Activated CD4-positive, alpha-beta T cell treated with anti-CD3 and anti-CD28 coated beads, Interleukin-10, Interleukin-2, amounts not matched to agents 100 ng/mL and 50 ng/mL, durations not matched to agents 16 hours and 8 hours (primary cell): ENCODE measurements at places on chromosomes 6 and 20.
A peak's percentile ranks its signal among the peaks of the same experiment; 100 is the strongest.

GRCh38 chr6:17583811-17584210, 16.3 kb upstream of the FAM8A1 start:
- DNase-seq, result no peak

- no peak for DNase-seq
Observed at GRCh38 chr6:31405996-31406395, 2.6 kb downstream of the MICA start.

GRCh38 chr6:40626886-40627285, 39.7 kb upstream of the LRFN2 start:
- no peak for DNase-seq

DNA sequence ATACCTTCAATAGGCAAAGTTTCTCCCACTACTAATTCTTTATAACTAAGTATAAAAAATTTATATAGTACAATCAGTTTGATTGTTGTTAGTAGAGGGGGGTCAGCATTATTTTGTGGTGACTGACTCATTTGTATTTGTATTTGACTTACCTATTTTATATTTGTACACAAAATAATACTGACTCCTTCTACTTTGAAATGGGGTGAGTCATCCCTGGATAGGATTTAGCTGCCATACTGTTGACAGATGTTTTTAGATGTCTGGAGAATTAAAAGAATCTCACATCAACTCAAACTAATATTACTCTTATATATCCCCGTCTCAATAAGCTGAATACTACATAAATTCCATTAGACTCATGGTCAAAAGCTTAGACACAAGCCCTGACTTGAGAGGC, 114.9 kb downstream of the FRK start:
- no peak for DNase-seq

DNA sequence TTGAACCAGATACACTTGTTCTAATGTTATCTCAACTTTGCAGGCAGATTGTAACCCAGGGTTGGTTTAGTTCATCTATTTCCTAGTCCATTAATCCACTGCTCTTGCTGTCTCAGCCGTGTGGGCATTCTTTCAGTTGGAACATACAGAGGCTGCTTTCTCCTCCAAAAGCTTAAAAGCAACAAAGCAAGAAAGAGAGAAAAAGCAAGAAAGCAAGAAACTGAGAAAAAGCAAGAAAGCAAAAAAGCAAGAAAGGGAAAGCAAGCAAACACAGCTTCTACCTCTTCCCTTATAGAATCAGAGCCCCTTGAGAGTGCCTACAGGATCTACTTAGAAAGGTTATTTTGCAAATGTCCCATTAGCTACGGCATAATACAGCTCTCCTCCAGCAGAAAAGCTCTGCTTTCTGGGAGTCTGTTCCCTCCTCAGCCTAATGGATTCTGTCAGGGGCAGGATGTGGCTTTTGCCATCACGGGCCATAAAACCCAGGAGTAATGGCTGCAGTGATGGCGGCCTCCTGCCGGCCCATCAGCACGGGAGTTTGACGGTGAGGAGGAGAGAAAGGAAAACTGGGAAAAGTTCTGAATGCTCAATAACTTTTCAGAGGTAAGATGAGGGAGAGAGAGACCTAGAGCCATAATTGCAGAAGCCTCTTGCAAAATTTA, 156.8 kb upstream of the JARID2 start:
- DNase-seq, result no peak

GRCh38 chr6:158233214-158233795, 65.2 kb downstream of the GTF2H5 start:
- no peak for DNase-seq

DNA sequence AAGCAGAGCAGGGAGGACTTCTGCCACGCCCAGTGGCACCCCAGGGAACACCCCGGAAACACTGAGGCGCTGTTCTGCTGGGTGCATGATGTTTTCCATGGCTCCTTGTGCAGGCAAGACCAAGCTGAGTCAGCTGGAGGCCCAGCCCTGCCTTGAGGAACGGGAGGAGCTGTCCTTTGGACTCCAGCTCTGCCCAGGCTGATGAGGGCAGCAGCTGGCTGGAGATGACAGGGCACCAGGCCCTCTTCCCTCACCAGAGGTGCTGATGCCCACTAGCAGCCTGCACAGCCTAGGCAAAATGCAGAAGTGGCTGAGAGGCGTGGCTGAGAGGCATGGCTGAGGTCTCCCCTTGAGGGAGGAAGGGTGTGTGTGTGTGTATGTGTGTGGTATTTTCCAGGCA, 2.4 kb downstream of the C6orf132 start:
- no peak for DNase-seq

- no peak for DNase-seq
Observed at GRCh38 chr20:8424010-8424409, 291.9 kb downstream of the PLCB1 start.

DNA sequence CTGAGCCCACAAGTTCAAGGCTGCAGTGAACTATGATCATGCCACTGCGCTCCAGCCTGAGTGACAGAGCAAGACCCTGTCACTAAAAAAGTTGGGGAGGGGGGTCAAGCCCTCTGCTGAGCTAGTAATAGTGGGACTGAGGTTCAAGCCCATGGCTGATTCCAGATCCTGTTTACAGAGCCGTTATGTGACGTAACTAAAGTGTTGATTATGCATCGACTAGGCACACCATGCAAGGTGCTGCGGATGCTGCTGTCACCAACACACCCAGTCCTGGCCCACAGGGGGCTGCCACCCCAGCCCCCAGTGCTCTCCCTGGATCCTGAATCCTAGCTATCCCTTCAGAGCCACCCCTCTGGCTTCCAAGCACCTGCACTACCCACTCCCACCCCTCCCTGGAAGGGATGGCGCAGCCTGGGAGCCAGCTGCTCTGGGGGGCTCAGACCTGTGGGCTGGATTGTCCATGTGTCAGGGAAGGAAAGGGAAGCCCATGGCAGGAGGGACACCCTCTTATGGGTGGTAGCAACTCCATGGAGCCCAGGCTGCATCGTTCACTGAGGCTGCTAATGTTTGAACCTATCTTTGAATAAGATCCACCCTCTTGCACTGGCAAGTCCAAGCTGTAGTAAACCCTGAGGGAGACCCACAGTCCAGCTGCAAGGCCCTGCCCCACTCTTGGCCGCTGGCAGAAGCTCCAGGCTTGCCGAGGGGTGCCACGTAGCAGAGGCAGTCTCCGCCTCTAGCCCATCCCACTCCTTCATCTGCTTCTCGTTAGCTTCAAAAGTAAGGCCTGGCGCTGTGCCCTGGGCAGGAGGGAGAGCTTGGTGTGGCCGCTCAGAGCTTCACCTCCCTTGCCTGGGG, 95.0 kb downstream of the SNX5 start:
- no peak for DNase-seq

GRCh38 chr6:89270951-89271721, 44.0 kb downstream of the GABRR2 start:
- no peak for DNase-seq

DNA sequence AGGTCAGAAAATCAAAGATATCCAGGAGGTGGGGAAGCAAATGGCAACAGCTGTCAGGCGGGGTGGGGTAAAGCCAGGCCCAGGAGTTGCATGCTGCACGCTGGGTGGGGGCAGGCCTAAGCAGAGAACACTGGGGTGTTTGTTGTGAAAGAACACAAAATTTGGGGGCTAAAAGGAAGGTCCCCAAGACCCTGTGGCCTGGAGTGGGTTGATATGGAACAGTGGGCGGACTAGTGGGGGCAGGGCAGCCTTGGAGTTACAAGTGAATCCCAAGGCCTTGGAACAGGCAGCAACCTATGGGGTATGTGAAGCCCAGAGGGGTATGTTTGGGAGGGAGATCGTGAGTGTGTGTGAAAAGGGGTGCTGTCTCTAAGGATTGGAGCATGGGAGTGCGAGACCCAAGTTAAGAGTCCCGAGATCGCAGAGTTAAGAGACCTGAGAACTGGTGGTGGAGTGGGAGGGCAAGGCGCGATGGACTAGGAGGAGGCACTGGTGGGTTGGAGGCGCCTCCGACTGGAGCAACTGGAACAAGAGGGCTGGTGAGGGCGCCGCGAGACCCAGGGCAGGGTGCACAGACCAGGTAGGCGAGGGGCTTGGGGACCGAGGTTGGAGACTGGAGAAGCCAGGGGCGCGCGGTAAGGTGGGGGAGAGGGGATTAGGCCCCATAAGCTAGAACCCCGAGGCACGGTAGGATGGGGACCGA, 658 bp downstream of the CUL7 start:
- DNase-seq, result peak; percentile 20

- DNase-seq, result no peak
Observed at GRCh38 chr6:87692086-87692485, 9.9 kb downstream of the AKIRIN2 start.

- DNase-seq, result no peak
Observed at GRCh38 chr6:133314947-133315346, 73.8 kb downstream of the EYA4 start.

- no peak for DNase-seq
Observed at GRCh38 chr6:16633961-16634360, 127.3 kb downstream of the ATXN1 start.

DNA sequence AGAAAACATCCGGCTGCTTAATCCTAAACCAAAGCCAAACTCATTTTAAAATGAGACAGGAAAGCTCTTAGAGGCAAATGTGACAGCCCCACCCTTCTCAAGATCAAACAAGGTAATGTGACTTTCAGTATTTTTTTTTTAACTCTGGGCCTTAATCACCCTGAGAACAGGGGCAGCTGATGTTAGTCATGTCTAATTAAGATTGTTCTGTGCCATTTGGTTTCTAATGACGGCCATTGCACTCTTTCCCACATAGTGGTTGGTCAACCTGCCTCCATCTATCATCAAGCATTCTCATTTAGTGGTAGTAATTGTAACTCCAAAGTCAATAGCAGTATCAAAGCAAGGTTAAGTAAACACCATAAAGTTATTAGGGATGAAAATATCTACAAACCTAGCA, 191.6 kb upstream of the EXOC2 start:
- DNase-seq, result no peak

- no peak for DNase-seq
Observed at GRCh38 chr20:23144856-23145255, 58.7 kb upstream of the CD93 start.
